Astrocyte of the hippocampus (primary cell): ENCODE measurements at places on chromosomes 5 and 9.
A peak's percentile ranks its signal among the peaks of the same experiment; 100 is the strongest.

DNA sequence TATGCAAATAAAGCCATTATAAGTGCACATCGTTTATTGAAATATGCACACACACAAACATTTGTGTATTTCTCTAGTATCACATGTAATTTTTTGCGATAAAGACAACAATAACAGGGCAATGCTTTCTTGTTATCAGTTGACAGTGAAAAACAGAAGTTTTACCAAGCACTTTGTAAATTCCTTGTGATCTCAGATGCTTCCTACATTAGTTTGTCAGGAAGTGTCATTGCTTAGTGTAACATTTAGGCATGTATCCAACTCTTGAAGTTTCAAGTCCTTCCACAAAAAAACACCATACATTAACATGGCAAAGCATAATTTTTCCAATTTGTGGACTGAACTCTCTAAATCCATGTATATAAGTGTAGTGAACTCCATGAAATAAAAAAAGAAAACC is 46.4 kb downstream of the MOCS2 start:
- DNase-seq: no peak

DNA sequence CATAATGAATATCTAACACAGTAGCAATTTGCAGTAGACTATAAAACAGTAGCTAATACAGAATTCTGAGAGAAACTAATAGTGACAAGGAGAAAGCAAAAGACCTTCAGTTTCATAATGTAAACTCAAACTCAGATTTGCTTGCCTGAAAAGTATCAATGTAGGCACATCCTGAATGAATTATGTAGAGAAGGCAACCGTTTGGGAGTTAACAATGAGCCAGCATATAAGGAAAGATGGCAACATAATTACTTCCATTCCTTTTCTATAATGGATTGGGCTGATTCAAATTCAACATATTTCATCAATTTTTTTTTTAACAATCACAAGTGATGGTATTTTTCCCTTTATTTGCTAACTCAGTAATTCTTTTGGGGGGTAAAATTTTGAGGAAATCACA is 261.6 kb downstream of the SEMA5A start:
- DNase-seq: no peak

GRCh38 chr9:129561594-129562281 is 59.2 kb downstream of the C9orf50 start:
- DNase-seq: peak; percentile 75

- no peak for DNase-seq
These were observed 29.0 kb downstream of the ABLIM3 start for GRCh38 chr5:149170299-149170698.
